Cardiac muscle cell (in vitro differentiated cells and primary cell): ENCODE measurements at places on chromosomes 1 and 21. TPM values are rescaled to one million over a fixed set of nuclear protein-coding genes. Genes with fewer than 3 reads are reported as not detected.

DNA sequence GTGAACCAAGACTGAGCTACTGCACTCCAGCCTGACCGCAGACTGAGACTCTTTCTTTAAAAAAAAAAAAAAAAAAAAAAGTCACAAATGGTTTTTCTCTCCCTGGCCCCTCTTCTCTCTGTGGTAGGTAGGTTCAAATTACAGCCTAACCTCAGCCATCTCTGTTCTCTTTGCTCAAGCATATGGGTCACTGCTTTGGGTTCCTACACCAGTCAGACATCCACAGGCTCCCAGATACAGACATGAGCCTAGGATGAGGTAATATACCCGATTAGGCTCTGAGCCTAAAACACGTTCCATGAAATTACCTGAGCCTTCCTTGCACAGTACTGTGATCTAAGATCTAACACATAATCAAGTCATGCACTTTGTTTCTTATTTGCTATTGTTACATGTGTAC, 90.5 kb upstream of the JAK1 start:
- no peak for DNase-seq

DNA sequence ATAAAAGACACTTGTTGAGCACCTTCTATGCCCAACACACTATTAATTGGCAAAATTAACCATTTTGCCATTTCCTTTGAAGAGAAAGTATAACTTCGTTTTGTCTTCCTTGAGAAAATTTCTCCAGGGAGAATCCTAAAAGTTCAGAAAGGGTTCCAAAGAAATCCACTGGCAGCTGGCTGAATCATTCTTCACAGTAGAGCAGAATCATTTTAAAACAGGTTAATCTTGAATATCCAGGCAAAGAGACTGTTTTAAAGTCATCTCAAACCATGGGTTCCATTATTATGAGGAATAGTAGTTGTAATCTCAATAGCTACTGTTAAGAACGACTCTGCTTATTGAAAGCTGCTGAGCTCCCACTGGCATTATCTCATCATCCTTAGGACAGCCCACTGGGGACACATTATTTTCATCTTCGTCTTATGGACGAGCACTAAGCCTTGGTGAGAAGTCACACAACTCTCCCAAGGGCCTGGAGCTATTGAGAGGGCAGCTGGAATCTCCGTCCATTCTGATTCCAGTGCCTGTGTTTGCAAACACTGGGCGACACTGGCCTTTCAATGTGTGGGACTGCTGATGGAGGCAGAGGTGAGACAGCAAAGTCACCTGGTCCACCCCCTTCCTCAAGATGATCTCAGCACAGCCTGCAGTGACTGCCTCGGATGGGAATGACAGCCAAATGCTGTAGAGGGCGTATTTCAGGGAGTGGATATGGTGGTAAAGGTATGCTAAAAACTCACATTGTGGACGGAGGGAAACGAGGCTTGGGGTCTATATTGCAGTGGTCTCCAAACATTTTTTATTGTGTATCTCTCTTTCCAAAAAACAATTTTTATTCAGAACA, 15.3 kb upstream of the PGBD5 start:
- no peak for DNase-seq

The RAB3B gene
- 1.5 and 4.2 TPM in 2 replicates for polyA plus RNA-seq

The BCL10 gene
- 11.7 and 18.9 TPM in 2 replicates for polyA plus RNA-seq

The LACTBL1 gene
- not detected in 2 replicates for polyA plus RNA-seq

DNA sequence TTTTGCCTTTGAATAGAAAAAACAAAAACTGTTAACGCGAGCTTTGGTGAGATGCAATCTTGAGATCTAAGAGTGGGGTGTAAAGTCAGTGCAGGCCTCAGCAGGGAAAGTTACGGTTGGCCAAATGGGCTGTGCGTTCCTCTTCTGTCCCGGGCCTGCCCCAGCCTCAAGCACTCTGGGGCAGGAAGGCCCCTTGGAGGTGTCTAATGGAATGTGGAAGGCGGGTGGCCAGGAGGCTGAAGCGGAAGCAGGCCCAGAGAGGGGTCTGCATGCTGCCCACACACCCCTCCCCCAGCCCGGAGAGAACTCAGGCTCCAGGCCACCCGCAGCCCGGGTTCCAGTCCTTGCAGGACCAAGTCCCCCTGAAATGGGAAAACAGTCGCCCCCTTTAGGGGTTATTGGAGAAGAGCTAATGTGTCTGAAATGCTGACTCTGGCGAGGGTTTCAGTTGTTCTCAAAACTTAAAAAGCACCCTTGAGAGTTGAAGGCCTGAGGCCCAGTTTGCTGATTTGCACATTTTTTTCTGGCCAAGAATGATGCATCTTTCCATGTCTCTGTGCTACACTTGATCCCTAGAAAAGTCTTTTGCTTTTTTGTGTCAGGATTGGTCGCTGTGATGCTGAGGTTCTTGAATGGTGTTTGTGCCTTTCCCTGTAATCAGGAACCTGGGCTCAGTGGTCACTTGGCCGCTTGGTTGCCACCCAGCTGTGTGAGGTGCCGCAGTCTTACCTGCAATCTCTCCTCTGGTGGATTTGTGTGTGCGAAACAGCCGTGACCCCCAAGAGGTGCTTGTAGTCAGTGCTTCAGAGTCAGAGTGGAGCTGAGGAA, 2.0 kb downstream of the COL18A1 start:
- DNase-seq: peak; percentile 62

The PDC gene
- 0.15 TPM in 1 of 2 replicates, not detected in the other for polyA plus RNA-seq

The KRTAP19-7 gene
- polyA plus RNA-seq: not detected in 2 replicates

GRCh38 chr1:70504821-70505193, 93.7 kb downstream of the CTH start:
- peak; percentile 22 for DNase-seq

DNA sequence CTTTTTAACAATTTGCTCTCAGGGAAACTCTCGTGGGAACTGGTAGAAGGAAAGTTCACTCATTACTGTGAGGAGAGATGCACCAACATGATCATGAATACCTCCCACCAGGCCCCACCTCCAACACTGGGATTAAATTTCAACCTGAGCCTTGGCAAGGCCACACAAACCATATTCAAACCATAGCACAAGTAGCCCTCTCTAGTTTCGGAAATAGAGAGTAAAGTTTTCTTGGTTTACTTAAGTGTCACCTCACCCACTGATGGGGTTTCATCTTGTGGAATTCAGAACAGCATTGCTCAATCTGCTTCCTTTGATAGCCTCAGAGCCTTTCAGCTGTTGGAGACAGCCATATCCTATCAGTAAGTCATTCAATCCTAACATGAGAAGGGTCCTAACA, 25.5 kb upstream of the CCSAP start:
- no peak for DNase-seq

The SH2D5 gene
- polyA plus RNA-seq: 1.1 and 1.4 TPM in 2 replicates

DNA sequence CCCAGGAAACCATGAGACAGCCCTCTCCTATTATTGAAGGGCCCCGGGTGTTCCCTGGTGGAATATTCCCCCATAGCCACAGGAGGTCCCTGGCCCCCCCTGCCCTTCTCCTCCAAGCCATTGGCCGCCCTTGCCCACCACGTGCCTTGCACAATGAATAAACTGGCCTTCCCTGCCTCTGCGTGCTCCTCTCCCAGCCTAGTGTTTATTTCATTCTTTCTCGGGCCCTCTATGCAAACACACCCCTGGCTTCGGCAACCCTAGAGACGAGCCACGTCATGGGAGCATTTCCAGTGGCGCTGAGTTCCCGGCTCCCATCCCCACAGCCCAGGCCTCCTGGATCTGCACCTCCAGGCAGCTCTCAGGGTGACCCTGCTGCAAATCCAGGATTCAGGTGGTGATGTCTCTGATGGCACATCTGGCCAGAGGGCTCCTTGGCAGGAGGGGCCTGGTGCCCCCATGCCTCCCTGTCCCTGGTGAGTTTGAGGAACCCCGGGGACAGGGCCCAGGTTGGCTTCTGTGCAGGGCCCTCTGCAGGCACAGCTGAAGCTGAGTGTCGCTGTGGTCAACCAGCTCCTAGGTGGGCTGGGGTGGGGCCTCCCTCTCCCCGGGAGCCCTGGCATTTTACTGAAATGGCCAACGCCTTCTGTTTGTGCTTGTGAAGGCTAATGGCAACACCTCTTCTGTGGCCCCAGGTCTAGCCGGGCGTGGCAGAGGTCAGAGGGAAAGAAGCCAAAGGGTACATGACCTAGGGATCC, 6.2 kb downstream of the KRTAP10-12 start:
- DNase-seq: no peak

DNA sequence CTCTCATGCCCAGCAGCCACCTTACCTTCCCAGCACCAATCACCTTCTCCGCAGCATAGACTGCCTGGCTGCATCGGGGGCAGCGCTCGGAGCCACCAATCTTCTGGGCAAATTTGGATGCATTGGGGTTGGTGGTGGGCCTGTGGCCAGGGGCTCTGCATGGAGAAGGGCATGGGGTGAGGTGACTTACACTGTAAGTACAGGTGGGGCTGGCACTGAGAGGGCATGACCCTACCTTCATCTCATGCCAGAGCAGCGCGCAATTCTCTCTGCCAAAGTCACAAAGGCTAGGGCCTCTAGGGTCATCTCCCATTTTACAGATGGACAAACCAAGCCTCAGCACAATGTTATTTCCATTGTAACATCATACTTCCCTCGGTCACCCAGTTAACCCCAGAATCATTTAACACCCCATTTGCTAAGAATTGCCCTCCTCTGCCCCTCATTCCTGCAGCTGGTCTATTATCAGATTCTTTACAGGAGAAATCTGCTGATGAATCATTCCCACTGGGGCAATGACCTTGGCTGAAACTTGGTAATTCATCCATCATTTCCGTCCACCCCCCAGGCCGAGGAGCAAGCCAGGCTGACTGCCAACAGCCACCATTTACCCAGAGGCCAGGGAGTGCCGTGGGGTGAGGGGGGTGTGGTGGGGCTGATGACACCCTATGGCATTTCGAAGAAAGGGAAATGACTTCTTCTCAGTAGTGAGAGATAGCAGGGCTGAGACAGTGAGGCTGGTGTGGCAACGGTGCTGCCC, 17.9 kb downstream of the CSRP1 start:
- DNase-seq: peak; percentile 93

DNA sequence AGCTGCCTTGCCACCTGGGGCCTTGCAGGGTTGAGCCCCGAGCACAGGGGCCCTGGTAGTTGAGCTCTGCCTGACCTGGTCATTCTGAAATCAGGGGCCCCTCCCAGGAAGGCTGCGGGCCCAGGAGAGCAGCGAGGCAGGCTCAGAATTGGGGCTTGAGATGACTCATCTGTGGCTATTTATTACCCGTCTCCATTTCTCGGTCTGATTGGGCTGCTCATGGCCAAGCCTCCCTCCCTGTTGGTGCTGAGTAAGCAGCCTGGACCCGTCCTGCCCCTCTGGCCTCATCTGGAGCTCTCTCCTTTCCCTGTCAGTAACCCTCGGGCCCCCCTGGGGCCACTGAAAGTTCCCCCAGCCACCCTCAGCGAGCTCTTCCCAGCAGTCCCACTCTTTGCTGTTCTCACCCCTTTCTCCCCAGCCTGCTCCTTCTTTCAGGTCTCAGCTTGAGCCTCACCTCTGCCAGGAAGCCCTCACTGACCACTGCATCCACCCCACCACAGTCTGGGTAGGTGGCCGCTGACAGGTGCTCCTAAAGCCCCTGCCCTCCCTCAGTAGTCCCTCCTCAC, 11.0 kb upstream of the TNFRSF8 start:
- no peak for DNase-seq

The DSCAM gene
- 0.04 and 0.23 TPM in 2 replicates for polyA plus RNA-seq

DNA sequence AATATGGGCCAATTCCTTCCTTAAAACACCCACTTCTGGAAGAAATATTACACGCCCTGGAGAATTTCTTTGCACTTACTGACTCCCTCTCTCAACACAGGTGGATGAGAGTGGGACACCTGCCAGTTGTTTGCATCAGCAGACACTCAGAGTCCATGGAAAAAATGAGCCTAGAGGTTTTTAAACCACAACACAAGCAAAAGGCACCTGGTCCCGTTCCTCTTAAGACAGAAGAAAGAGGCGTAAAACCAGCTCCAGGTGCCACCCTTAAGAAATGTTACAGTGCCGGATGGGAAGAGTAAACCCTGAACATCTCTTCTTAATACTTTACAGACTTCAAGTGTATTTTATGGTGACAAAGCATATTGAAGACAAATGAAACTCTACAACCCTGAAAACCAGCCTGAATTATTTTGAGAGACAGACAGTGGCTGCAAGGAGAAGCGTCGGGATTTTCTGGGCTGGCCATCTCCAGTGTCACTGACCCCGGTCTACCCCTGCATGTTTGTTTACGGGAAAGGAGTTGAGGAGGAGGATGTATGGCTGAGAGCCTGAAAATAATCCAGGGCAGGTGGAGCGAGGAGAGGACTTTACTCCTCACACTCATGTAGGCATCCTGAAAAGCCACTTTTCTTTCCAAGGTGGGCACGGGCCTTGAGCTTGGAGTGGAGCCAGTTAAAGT, 7.8 kb upstream of the RIPK4 start:
- no peak for DNase-seq

GRCh38 chr1:178005450-178005849, 35.6 kb upstream of the SEC16B start:
- no peak for DNase-seq

The SLC44A5 gene
- polyA plus RNA-seq: 6.9 and 7.9 TPM in 2 replicates

GRCh38 chr1:3264456-3264855, 190.0 kb upstream of the ARHGEF16 start:
- DNase-seq: no peak

The CD2 gene
- polyA plus RNA-seq: not detected in 2 replicates

The IVL gene
- polyA plus RNA-seq: not detected in 2 replicates

The SLC35F3 gene
- polyA plus RNA-seq: 2.0 and 2.6 TPM in 2 replicates

DNA sequence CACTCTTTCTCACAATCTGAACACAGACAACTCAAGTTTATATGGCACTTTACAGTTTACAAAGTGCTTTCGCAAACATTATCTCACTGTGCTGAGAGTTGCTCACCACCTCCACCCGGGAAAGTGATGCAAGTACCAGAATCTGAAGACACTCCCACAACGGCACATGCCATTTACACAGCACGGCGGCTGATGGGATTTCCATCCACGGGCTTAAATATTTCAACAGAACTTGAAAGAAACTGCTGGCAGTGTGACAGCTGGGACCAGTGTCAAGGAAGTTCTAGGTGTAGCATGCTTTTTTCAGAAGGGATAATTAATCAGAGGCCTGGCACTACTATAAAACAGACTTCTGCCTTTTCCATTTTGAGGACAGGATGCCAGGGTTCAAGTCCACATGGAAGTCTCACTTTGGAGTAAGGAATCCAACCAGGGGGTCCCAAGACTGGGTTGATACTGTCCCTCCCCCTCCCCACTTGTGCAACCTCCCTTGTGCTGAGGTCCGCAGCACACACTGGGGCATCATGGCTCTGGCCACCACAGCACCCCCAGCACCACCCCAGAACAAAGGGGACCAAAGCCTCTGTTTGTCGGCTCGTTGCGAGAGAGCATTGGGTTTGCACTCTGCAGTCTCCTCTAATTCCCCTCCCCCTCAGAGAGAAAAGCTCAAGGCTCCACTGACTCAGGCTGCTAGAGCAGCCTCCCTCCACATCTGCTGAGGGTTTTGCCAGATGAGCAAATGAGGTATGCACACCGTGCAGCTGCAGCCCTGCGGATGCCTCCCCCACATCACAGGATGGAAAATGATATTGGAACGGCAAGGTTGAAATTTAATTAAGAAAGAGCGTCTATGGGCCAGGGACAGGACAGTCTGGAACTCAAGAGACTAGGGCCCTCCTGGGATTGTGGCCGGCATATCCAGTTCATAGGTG, 154.9 kb downstream of the TGFBR3 start:
- DNase-seq: no peak

- no peak for DNase-seq
Measured at GRCh38 chr1:192951691-192952460, 107.3 kb downstream of the UCHL5 start.
